ENCODE measurements at places on chromosomes 7 and 10. TPM values are rescaled to one million over a fixed set of nuclear protein-coding genes. Genes with fewer than 3 reads are reported as not detected.

The DHTKD1 gene
- total RNA-seq: 16.1 TPM

The TFPI2 gene
- 96.5 TPM for total RNA-seq

The SH2D4B gene
- total RNA-seq: under 0.01 TPM

The LIPJ gene
- total RNA-seq: not detected

The ATG9B gene
- under 0.01 TPM for total RNA-seq

The CCDC3 gene
- 1.8 TPM for total RNA-seq

The CYP3A4 gene
- total RNA-seq: not detected

The ACSM6 gene
- total RNA-seq: not detected

The GNAT3 gene
- not detected for total RNA-seq

The MYL10 gene
- total RNA-seq: not detected
